Substantia nigra (tissue), 51 donors: ENCODE measurements at places on chromosomes 3 and 15.

- no peak for DNase-seq
Observed at GRCh38 chr3:23377928-23378672, 175.0 kb downstream of the UBE2E2 start.

GRCh38 chr15:31457161-31457560 is 130.5 kb downstream of the KLF13 start:
- DNase-seq, result no peak

GRCh38 chr3:186949281-186949982 is 19.1 kb downstream of the ST6GAL1 start:
- DNase-seq, result peak; percentile 38

DNA sequence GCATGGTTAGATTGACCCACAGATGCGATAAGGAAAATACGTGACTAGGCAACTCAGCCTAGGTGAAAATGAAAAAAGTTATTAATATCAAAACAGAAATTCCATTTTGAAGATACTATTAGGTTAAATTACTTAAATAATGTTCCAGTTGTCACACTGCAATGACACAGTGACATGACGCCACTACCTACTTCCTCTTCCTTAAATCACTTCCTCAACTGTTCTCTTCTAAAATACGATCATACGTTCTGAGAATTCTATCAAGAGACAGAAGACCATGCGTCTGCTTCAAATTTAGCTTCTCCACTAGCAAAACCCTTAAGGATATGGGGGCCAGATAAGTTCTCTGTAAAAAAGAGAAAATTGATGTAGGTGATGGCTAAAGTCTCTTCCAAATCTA is 18.2 kb downstream of the CMTM6 start:
- DNase-seq, result no peak

- DNase-seq, result no peak
Observed at GRCh38 chr15:64010719-64011118, 35.6 kb downstream of the DAPK2 start.

DNA sequence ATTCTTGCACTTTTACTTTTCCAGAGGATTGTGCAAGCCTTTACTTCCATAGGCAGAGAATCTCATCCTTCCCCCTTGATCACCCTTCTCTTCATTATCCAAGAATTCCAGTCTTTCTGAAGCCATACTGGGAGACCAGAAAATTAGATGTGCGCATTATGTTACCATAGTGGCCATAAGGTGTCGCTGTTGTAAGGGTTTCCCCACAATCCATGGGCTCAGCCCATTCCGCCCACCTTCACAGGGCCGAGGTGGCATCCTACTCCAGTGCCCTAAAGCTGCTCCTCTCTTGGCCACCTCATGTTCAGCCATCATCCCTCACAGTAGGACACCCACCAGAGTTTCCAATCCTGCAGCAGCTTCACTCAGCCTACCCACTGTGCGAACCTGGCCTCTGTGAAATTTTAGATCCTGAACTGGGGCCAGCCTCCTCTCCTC is 35.0 kb downstream of the CTSH start:
- no peak for DNase-seq

DNA sequence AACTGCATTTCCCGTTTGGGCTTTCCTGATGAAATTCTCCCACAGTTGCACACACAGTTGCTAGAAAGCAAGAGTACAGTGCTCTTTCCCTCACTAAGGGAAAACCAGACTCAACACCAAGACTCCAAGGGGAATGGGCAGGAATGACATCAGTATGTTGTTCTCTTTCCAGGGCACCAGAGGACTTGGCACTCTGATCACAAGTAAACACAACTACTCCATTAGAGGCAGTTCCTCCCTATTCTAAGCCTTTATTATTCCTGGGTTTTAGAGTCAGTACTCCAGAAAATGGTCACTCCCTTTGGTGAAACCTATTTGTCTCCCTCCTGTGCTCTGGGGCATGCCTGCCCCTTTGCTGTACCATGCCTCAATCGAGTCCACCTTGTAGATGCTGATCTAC is 52.3 kb upstream of the VGLL4 start:
- no peak for DNase-seq

DNA sequence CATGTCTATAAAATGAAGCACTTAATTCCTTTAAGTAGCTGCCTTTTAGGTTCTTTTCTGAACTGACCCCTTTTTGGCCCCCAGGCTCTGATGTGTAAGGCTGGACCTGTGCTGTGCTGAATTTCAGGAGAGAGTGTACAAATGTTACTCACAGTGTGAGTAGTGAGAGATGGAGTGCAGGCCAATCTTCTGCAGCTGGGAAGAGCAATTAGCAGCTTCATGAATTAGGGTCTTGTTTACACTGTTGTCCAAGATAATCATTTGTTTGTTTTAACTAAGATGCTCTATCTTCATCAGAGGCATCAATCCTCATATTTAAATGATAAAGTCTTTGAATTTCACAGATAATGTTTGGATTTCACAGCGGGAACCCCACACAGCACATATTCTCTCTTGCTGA is 19.4 kb downstream of the ARPP21 start:
- no peak for DNase-seq

DNA sequence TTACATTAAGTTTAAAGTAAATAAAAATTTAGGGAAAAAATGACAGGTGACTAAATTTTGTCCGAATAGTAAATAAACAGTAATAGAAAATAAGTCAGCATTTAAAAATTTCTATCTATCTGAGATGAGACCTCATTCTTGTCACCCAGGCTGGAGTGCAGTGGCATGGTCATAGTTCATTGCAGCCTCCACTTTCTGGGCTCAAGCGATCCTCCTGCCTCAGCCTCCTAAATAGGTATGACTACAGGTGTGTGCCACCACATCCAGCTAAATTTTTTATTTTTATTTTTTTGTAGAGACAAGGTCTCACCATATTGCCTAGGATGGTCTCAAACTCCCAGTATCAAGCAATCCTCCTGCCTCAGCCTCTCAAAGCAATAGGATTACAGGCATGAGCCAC is 7.8 kb downstream of the KPNA4 start:
- no peak for DNase-seq

- no peak for DNase-seq
Observed at GRCh38 chr15:50162969-50163718, 18.9 kb upstream of the SLC27A2 start.

GRCh38 chr3:167114619-167115018 is 265.5 kb downstream of the ZBBX start:
- DNase-seq, result no peak

DNA sequence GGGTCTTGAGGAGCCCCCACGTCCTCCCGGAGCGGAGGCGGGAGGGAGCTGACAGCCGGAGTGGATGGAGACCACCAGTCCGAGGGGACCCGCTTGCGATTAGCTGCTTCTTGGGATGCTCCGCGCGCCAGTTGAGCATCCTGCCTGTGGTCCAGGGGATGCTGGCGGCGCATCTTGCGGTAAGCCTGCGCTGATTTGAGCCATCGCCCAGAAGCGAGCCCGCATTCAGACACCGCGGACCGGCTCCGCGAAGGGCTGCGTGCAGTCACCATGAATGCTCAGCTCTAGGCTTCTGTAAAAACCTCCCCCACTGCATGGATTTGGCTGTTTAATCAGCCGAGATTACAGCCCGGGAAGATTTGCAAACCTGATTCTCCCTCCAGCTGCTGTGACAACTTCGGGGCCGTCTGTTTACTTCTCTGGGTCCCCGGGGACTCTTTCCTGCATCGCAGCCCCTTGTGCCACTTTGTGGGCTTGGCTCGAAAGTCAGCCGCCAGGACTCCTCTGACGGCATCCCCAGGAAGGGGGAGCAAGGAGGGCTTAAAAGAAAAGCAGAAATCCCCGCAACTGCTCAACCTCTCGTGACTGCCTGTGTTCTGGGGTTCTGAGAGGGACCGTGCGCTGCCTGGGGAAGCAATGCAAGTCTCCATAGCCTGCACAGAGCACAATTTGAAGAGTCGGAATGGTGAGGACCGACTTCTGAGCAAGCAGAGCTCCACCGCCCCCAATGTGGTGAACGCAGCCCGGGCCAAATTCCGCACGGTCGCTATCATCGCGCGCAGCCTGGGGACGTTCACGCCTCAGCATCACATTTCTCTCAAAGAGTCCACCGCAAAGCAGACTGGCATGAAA is 171.1 kb downstream of the KCNAB1 start:
- DNase-seq, result peak; percentile 8

DNA sequence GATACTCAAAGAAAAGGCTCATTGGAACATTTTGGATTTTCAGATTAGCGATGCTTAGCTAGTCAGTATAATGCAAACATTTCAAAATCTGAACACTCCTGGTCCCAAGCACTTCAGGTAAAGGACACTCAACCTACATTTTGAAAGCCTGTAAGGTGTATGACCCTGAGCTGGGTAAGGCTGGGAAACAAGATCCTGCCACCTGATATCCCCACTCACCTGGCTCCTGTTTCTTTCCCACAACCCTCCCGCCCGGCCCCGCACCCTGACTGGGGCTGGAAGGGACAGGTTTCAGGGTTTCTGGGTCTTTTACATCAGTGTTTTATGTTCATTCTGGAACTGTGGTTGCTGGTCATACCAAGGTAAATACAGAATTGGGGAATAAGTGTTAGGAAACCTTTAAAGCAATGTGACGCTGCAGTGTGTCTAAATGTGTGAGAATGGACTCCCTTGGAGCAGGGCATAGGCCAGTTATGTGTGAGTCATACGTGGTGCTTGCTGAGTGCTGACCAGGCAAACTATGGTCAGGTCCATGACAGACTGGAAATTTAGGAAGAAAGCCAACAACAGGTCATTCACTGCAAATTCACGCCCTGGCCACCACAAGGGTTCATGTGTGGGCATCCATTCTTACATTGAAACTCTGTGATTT is 22.9 kb downstream of the CTXND1 start:
- DNase-seq, result no peak

- DNase-seq, result no peak
Observed at GRCh38 chr15:57961919-57962318, 103.6 kb downstream of the ALDH1A2 start.

GRCh38 chr3:75951941-75952340 is 166.6 kb upstream of the ZNF717 start:
- DNase-seq, result no peak

DNA sequence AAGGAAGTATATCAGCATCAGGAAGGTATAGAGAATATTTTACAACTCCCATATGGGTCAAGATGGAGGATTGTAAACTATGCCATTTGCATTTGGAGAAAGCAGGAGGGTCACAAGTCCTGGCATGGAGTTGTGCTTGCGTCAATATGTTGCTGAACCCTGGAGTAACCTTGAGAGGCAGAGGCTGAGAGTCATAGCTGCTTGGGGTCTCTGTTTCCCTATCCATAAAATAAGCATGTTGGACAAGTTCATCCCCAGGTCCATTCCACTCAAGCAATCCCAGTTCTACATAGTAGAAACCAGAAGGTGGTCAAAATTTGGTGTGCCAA is 273.6 kb downstream of the MECOM start:
- no peak for DNase-seq

DNA sequence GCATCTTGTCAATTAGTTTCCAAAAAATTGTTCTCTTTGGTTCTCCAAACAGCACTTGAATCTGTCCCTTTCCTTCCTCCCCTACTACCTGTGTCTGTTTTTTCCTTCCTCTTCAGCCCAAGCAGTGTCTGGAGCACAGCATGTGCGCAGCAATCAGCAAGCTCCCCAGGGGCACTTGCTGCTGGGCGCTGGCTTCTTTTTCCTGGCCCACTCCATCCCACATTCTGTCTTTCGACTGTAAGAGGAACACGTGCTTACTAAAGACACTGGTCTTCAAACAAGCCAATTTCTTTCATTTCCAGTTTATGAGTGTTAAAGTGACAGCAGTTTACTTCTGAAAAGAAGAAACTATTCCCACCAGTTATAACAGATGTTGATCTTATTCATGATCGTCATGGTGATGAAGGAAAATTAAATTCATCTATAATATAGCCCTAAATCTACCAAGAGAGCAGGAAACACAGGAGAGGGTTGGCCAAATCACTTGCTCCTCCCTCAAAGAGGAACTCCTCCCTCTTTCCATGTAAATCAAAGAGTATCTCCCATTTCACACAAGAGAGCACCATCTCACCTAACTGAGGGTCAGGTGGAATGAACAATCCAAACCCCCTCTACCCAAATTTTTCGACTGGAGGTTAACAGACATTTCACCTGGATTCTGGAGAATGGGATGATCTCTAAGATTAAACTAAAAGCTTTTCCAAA is 115.4 kb downstream of the IGF2BP2 start:
- no peak for DNase-seq

DNA sequence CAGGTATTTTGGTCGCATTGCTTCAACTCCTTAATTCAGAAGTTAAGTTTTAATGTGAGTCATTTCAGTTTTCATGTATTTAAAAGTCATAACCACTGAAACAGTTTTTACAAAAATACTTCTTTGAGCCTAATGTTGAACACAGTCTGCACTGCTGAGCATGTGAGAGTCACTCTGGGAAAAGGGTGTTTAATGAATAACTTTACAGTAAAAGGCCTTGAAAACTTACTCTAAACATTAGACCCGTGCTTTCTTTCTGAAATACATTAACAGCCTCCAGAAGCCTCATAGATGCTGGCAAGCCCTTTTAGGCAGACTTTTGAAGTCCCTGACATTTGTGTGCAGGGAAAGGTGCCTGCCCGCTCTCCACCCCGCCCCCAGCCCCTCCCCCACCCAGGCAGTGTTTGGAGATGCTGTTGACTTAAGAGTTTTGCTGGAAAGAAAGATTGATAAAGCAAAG is 68.9 kb upstream of the NR2F2 start:
- DNase-seq, result no peak

GRCh38 chr15:58536414-58536813 is 104.6 kb downstream of the LIPC start:
- DNase-seq, result no peak

- DNase-seq, result no peak
Observed at GRCh38 chr15:66115568-66116206, 137.9 kb downstream of the MEGF11 start.

- no peak for DNase-seq
Observed at GRCh38 chr3:85678713-85679112, 719.9 kb downstream of the CADM2 start.

DNA sequence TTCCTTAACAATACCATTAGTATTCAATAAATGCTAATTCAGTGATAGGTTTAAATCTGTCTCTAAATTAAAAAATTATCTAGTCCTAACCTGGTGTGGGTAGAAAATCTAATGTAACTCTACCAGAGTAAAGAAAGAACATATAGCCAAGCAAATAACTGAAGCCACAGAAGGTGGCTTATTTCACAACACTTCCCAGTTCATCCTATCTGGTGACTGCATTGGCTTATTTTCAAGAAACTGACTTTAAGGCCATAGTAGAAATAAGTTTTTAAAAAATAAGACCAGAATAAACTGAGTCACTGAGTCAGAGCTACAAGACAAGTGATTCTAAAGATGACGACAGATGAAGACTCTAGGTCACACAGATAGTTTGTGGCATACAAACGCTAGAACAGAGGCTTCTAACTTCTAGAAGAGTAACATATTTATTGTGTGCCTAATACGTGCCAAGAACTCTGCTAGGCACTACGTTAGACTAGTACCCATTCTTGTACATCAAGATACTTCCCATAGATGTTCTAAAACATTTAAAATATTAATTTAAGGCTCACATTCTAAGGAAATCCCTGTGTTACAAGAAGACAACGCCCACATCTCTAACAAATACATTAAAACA is 25.9 kb downstream of the TMCC1 start:
- no peak for DNase-seq
